ENCODE measurements at places on chromosomes 3 and 15.

GRCh38 chr3:189824629-189825312 is 193.6 kb downstream of the TP63 start:
- no peak for DNase-seq

DNA sequence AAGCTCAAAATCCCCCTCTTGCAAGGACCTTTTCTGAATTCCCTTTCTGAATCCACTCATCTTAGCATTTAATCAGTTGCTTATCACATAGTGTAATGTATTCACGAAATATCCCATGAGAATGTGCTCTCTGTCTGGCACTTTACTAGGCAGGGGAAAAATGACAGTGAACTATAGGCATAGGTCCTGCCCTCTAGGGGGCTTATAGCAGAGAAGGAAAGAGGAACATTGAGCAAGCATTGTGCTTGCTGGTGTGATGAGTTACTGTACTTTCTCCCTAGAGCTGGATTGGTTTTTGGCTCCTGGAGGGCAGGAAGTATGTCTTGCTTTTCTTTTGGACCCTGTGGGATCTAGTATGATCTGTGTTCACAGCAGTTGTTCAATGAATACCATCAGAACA is 26.5 kb downstream of the DUOX2 start:
- no peak for DNase-seq

- no peak for DNase-seq
These were observed 28.5 kb downstream of the BTLA start for GRCh38 chr3:112470788-112471187.

GRCh38 chr3:52350416-52350815 is 34.3 kb downstream of the DNAH1 start:
- no peak for DNase-seq

- no peak for DNase-seq
These were observed 21.0 kb downstream of the CPN2 start for GRCh38 chr3:194330160-194330559.

- peak; percentile 70 for DNase-seq
These were observed 122.6 kb downstream of the AQP9 start for GRCh38 chr15:58260725-58261267.

- no peak for DNase-seq
These were observed 12.8 kb downstream of the ALDH1L1 start for GRCh38 chr3:126167566-126167965.

- no peak for DNase-seq
These were observed 652.3 kb upstream of the KCNMB2 start for GRCh38 chr3:177883957-177884356.

DNA sequence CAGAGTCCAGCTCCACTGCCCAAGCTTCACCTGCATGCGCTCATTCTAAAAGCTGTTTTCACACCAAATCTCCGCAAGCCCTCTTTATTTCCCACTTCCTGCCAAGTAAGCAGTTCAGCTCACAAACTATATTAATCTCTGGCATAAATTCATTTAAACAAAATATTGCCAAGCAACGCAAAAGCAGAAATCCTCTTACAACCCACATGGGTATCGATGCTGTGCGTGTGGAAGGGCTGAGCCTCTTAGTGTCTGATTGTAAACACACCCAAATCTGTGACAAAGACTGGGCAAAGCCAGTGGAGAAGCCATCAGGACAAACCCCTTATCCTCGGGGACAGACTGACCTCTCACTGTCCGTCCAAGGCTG is 124.3 kb upstream of the ATP2B2 start:
- DNase-seq, result no peak

GRCh38 chr15:93167291-93167690 is 78.3 kb upstream of the RGMA start:
- no peak for DNase-seq

DNA sequence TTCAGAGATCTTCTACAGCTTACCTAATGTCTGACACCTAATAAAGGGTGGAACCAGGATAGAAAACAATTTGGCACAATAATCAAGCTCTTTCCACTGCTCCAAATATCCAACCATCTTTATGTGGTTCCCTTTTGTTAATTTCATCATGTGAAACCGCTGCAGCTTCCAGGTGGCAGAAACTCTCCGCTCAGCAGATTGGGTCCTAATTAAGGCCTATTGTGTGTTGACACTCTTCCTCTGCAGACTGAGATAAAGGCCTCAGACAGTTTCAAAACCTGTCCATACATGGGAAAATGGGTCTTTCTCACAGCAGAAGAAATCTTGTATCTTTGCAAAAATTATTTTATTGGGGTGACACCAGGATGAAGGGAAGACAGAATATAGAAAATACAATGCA is 1002.4 kb upstream of the SEMA6D start:
- peak; percentile 10 for DNase-seq

DNA sequence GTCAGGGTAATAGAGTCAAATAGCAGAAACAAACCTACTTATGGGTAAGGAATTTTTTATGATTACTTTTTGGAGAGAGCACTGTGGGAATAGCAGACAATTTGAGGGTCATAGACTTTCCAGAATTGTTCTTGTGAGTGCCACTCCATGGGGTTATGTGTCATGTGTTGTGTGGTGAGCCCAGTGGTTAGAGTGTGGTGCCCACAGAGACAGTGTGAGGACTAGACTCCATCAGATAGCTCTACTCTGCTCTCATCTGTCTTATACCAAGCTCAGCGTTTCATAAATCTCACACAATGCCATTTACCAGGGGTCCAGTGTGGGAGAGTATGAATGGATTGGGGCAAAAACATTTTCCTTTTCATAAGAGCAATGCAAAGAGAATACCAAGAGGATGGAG is 188.9 kb downstream of the AGBL1 start:
- no peak for DNase-seq

DNA sequence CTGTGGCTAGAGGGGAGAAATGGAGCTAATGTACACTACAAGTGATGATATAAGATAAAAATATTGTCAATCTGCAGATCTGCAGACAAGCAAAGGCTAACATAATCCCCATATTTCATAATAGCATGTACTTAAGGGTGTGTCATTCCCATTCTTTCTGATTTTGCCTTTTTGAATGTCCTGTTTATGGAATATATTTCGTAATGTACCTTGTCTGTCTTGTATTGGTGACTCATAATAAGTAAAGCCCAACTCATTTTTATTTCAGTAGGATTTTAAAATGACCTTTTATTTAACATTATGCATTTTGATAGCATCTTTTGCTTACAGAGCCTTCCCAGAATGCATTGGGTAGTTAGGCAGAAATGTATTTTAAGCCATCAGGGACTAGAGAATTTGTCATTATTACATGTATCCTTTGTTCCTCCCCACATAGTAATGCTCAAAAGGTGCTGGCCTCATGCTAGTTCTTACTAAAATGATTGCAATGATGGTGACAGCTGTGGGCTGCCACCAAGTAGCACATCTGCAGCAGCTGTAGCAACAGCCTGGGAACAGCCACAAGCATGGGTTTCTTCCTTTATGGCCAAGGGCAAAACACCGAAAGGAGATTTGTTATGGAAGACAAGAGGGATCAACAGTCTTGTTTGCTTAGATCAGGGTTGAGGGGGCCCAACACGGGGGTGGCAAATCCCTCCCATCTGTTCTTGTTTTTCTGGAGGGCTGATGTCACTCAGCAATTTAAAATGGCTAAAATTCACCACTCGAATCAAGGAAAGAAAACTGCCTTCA is 188.5 kb downstream of the CADPS start:
- no peak for DNase-seq

- no peak for DNase-seq
These were observed 59.2 kb downstream of the EPHB1 start for GRCh38 chr3:134854254-134854653.

- no peak for DNase-seq
These were observed 69.1 kb downstream of the FGF7 start for GRCh38 chr15:49492151-49492550.

DNA sequence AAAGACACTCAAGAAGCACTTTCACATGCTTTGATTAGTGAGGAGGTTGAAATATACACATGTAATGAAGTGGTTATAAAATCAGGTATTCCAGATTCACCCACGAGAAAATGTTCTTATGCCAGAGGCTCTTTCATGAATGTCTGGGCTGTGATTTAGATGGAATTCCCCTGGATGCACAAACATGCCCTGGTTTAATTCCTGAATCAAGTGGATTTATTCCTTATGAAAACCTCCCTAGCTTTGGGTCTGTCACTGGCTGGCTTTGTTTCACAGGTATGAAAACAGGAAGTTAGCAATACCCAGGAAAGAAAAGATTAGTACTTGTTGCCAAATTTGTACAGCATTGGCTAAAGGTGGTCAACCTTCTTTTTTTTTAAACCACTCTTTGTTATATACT is 1123.0 kb downstream of the ROBO1 start:
- no peak for DNase-seq

DNA sequence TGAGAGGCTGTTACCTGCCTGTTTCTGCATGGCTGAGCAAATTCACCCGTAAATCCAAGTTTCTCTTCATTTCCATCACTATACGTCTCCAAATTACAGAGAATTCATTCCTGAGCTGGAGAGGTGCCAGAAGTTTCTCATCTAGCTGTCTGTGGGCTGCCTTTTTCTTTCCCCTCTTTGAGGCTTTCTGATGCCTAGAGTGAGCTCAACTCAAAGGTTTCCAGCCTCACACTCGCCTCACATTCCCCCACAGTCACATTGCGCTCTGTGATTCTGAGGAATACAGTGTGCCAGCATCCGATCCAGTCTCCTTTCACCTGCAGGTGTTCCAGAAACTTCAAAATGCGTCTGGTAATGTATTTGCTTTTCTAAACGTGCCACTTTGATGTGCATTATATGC is 267.2 kb downstream of the MFSD1 start:
- DNase-seq, result no peak

DNA sequence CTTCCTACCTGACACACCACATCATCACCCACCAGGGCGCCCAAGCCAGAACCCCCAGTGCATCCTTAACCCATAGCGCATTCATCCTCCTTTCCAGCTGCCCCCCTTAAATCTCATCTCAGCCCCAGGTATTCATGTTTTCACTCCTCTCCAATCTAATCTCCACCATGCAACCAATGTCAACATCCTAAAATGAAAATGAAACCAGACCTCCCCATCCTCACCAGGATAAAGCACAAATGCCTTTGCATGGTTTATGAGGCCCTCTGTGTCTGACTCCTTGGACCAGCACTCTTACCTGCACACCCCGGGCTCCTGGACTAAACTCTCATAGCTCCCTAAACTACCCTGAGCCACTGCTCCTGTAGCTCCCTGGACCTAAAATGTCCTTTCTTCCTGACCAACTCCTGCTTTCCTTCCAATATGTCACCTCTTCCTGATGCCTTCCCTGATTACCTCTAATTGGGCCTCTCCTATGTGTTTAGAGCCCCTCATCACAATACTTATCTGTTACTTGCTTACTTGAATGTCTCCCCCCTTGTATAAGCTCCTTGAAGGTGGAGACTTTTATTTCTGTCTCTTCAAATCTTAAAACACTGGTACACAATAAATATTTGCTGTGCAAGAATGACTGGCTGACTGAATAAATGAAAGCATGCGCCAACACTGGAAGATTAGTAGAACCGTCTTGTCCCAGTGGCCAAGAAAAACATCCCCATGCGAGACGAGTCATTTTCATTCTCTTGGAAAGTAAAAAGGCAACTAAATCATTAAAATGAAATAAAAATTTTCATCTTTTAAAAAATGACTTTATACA is 142.5 kb downstream of the XXYLT1 start:
- no peak for DNase-seq

DNA sequence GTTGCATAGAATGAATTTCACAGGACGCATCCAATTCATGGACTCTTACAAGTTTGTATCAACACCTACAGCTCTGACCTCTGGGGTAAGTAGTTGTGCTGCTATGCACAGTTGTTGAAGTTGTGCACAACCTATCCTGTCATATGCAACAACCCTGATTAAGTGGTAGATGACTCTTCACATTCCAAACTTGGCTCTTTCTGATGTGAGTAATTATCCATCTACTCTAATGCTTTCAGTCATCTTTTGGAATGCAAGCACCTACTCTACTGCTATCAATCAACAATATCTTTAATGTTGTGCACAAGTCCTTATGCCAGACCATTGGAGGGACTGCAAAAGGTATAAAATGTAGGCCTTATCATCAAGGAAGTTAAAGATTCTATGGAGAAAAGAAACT is 921.4 kb downstream of the MCTP2 start:
- no peak for DNase-seq

GRCh38 chr3:134817297-134817696 is 22.2 kb downstream of the EPHB1 start:
- DNase-seq, result no peak

- DNase-seq, result no peak
These were observed 131.7 kb upstream of the AGBL1 start for GRCh38 chr15:85947936-85948335.

DNA sequence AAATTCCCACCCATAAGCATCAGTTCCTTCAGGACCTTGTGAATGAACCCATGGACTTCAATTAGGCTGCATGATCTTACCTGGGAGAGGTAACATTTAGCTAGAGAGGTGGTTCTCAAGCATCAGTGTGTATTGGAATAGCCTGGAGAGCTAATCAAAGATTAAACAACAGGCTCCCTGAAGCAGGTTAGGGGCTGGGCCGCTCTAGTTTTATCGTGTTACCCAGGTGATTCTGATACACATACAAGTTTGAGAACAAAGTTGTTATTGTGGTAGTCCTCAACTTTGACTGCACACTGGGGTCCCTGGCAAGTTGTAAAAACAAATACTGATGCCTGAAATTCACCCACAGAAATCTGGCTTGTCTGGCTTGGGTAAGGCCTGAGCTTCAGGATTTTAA is 31.2 kb downstream of the MYH15 start:
- no peak for DNase-seq

- DNase-seq, result no peak
These were observed 42.4 kb downstream of the MAP2K1 start for GRCh38 chr15:66429117-66429516.

DNA sequence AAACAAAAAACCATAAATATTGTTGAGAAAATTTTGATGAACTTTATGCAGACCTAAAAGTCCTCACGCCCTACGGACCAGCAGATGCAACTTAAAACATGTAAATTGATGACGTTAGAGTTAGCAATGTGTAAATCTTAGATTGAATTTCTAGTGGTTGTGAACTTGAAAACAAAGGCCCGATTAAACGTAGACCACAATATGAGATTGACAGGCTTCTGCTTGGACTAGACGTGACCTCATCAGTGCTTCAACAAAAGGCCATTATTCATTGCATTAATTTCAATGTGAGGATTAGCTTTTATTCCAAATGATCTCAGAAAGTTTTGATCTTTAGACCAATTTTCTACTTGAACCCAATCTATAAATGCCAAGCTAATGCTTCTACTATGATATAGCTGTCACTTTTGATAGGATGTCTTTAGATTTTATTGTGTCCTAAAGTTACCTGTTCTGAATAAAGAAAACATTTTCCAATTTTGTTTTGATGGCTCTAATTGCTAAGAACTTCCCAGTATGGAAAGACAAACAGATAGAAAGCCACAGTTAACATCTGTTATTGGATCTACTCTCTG is 55.4 kb upstream of the SPPL2A start:
- DNase-seq, result no peak

- no peak for DNase-seq
These were observed 5.3 kb downstream of the LRRC15 start for GRCh38 chr3:194364314-194364651.

Data from NCI-H1092 treated with DMSO at 0.1 percent for 48 hours (cell line).